CD8-positive, alpha-beta memory T cell (primary cell): ENCODE measurements at places on chromosomes 12 and 14. TPM values are rescaled to one million over a fixed set of nuclear protein-coding genes. Genes with fewer than 3 reads are reported as not detected.

DNA sequence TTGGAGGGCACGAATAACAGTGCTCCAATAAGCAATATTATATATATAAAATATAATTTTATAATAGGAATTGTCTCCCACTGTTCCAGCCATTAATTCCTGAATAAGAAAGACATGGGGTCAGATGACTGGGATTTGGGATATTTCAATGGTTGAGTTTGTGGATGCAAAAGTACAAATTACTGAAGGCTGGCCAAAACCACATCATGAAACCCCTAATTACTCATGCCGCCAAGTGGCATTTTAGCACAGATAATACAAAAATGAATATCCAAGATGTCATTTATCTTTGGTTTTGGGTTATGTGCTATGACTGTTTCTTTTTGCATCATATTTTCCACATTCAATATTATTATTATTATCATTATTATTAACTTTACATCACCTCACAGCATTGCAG is 261.4 kb upstream of the TBX3 start:
- DNase-seq = no peak

DNA sequence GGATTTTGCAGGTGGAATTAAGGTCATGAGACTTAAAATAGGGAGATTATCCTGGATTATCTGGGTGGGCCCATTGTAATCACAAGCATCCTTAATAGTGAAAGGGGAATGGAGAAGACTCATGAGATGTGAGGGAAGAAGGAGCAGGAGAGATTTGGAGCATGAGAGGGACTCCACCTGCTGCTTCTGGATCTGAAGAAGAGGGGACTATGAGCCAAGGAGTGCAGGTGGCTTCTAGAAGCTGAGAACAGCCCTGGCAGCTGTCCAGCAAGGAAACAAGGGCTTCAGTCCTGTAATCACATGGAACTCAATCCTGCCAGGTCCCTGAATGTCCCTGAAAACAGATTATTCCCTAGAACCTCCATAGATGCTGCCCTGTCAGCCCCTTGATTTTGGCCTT is 67.8 kb downstream of the PELI2 start:
- DNase-seq = no peak

GRCh38 chr12:122207391-122207790 is 3.9 kb downstream of the B3GNT4 start:
- no peak for DNase-seq

GRCh38 chr12:68628698-68629097 is 18.0 kb downstream of the RAP1B start:
- no peak for DNase-seq

DNA sequence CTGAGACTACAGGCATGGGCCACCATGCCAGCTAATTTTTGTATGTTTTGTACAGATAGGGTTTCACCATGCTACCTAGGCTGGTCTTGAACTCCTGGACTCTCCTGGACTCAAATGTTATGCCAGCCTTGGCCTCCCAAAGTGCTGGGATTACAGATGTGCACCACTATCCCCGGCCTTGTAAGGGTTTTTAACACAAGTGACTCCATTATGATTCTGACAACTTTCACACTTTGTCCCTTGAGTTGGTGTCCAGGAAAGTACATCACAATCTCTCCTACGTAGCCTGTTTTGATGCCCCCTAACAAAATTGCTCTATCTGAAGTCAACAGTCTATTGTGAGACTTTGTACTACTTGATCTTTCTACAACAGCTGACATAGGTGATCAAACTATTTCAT is 11.4 kb upstream of the METAP2 start:
- no peak for DNase-seq

DNA sequence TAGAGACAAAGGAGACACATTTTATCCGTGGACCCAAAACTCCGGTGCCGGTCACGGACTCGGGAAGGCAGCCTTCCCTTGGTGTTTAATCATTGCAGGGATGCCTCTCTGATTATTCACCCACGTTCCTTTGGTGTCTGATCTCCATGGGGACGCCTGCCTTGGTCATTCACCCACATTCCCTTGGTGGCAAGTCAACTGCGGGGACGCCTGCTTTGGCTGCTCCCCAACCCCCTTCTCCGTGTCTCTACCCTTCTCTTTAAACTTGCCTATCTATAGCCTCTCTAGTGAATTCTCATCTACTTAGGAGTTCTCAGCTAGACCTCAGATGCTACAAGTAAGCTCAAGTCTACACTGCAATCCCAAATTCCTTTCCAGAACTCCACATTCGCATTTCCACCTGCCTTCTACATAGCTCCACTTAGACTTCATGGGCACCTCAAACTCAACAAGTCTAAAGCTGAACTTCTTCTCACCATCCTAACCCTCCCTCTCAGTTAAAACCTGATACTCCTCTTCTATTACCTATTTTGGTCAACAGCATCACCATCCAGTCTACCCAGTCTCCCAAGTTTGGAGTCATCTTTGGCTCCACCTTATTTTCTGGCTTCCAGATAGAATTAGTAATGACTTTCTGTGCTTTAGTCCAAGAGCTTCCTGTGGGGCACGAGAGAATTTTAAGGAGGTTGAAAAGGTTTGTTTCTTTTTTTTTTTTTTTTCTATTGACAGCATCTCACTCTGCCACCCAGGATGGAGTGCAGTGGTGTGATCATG is 14.4 kb downstream of the SPTLC2 start:
- DNase-seq = no peak

Gene SLC24A4
- total RNA-seq = not detected

Gene FGF23
- not detected for total RNA-seq

Gene TECPR2
- total RNA-seq = 8.4 TPM

Gene ARMH4
- total RNA-seq = not detected
